ENCODE measurements at places on chromosomes 11 and 22.

DNA sequence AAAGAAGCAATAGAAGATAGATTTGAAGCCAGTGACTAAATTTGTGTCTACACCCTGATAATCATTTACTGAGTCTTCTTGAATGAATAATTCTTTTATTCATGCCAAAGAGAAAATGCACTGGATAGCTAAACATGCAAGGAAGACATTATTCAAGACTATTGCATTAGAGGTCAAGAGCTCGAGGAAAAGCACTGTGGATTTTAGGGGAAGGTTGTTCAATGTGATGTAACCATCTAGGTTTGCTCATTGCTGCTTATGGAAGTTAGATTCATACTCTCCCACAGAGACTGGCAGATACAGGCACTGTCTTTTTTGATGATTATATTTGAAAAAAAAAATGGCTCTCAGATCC, 682.1 kb downstream of the KCNA4 start:
- peak; percentile 67 for DNase-seq

GRCh38 chr11:58914821-58915543, 24.3 kb upstream of the GLYATL1 start:
- no peak for DNase-seq

DNA sequence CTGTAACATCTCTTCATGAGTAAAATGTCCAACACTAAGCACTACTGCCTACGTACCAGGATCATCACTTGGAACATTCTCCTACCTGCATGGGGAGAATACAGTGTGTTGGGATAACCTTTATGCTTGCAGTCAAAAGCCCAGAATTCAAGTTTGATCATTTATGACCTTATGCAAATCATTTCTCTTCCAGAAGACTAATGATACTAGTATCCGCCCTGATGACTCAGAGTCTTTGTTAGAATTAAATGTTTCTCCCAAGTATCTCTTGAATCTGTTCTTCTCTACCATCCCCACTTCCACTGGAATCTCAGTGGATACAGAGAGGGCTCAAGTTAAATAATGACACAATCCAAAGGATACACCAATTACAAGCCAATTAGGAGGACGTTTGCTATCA, 12.4 kb downstream of the MAJIN start:
- no peak for DNase-seq

DNA sequence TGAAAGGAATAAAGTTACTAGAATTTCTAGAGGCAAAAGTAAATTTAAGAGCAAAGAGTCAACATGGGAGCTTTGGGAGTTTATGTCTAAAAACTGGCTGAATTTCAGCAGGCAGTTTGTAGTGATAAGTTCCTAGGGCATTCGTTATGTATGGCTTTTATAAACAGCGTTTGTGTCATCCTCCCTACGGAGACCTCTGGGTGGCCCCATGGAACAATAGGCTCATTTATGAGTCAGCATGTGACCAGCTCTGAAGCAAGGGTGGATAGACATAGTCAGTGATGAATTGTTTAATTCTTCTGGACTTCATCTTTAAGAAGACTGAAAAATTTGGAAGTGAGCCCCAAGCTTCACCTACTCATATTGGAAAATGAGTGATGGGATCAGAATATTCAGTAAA, 37.1 kb downstream of the SVIP start:
- DNase-seq = peak; percentile 69

DNA sequence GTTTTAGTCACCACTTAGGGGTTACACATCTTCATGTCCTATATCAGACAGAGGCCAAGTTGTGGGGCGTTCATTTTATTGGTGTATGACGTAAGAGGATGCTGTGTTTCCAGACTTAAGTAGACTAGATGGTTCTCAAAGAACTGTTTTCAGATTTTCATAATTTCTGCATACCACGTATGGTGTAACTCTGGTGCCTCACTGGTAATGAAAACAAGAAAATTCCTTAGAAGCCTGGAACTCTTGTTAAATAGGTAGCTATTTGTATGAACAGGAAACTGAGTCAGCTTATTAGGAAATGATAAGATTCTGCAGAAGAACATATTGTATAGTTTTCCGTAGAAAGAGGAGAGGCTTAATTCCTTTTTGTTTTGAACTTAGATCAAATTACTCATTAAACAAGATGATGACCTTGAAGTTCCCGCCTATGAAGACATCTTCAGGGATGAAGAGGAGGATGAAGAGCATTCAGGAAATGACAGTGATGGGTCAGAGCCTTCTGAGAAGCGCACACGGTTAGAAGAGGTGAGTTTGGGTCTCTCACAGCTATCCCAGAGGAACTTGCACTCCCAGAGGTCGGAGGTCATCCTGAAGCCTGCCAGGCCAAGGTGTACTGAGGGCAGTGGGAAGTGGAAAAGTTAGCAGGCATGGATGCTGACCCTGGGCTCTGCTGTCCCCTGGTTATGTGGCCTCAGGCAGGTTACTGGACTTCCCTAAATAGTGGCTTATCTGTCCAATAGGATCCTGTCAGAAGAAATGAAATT, 3.9 kb downstream of the CDC45 start:
- no peak for DNase-seq

- peak; percentile 91 for DNase-seq
Measured at GRCh38 chr22:38873469-38874411, 1.7 kb upstream of the CBX6 start.

- DNase-seq = peak; percentile 86
Measured at GRCh38 chr11:1863352-1864216, 10.7 kb downstream of the LSP1 start.

GRCh38 chr22:47849576-47849975, 1087.1 kb downstream of the TBC1D22A start:
- DNase-seq = no peak

GRCh38 chr22:48948575-48949170, 879.0 kb downstream of the BRD1 start:
- no peak for DNase-seq

DNA sequence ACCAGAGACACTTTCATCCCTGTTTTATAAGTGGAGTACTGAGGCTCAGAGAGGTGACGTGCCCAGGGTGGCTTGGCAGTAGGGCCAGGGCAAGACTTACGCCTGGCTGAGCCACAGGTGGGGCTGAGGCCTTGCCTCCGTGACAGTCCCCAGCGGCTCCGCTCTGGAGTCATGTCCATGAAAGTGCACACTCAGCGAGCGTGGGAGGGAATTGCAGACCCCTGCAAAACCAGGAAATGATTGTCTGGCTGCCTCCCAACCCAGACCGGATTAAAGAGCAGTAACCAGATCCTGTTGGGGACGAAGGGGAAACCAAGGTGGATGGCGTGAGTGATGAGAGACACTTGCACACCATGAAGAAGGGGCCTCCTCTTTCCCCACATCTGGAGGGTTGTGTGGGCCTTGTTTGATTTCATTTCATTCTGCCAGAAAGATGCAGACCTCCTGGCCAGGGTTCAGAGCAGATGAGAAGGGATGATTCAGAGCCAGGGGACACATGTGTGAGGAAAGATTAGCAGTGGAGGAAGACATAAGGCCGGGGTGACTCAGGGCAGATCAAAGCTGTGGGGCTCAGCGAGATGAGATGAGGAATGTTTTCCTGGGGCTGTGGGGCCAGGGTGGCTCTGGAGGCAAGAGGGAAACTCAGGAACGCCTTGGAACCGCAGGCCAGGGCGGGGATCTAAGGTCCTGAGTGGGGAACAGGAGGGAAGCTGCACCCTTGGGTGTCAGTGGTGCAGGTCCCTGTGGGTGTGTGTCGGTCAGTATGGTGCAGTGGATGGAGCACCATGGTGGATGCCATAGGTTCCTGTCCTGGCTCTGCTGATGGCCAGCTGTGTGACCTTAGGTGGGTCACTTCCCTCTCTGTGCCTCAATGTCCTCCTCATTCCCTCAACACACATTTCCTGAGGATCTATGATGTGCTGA, 29.9 kb upstream of the LRRC32 start:
- DNase-seq = peak; percentile 73

GRCh38 chr11:1049071-1049405, 12.5 kb upstream of the MUC6 start:
- no peak for DNase-seq

GRCh38 chr11:64503186-64503753, 87.8 kb upstream of the SLC22A12 start:
- DNase-seq = no peak

DNA sequence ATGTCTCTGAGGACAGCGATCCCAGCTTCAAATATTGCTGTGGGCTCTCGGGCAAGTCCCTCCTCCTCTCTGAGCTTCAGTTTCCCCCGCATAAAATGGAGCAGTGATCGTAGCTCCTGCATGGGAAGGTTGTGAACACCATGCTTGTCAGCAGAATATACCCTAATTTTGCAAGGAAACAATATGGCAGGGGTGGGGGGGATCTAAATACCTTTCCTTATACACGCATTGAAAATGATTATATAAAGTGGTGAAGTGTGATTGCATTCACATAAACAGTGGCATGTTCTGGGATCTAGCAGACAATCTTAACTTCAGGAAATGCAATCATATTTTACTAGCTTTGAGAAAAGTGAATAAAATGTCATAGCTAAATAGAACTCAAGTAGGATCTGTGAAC, 24.0 kb upstream of the RTN4R start:
- no peak for DNase-seq

DNA sequence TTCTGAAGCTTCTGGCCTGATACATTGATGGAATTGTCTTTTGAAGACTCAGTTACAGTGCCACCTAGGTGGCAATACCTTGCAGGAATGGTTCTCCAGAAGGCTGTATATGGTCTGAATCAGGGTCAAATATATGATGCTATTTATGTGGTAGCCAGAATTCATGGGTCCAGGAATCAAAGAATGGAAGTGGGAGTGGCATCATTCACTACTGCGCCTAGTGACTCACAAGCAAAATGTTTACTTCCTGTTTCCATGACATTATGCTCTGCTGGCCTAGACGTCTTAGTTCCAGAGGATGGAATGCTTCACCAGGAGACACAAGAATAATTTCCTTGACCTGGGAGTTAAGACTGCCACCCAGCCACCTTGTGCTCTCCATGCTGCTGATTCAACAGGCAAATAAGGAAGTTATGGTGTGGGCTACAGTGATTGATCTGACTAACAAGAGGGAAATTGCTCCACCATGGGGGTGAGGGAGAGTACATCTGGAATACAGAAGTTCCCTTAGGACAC, 491.8 kb downstream of the ETS1 start:
- peak; percentile 97 for DNase-seq

- peak; percentile 93 for DNase-seq
Measured at GRCh38 chr11:41879214-41879613, 419.8 kb upstream of the LRRC4C start.

DNA sequence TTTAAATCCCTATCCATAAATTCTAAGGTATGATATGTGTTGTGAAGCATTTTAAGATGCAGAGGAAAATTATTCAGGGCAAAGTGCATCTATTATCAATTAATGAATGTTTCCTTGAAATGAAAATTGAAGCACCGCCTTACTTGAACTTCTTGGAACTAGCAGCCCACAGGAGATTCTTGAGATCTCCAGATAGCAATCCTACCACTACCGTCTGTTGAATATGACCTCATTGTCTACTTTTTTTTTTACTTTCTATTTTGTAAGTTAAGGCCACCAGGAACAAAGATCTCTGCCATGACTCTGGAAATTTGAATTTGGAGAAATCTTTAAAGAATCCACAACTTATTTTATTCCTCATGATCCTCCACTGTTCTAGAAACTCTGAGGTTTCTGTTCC, 808.7 kb downstream of the KCNA4 start:
- no peak for DNase-seq

GRCh38 chr11:60874421-60875365, 7.4 kb downstream of the ZP1 start:
- DNase-seq = no peak

- DNase-seq = no peak
Measured at GRCh38 chr22:50298266-50298637, 9.2 kb downstream of the PLXNB2 start.

DNA sequence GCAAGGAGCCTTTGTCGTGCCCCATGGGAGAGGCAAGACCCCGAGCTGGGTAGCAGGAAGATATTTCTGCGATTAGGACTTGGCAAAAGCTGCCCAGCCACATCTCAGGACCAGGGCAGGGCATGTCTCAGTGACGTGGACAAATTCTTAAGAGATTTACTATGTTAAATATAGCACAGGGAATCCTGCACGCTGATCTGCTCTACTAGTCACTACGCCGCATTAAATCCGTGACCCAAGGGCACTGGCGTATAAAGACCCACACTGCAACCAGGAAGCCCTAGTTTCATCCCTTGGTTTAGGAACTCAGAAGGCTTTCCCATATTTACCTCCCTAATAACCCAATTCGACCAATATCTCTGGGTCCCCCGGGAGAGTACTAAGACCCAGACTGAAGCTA, 35.1 kb downstream of the AP1B1 start:
- DNase-seq = no peak

DNA sequence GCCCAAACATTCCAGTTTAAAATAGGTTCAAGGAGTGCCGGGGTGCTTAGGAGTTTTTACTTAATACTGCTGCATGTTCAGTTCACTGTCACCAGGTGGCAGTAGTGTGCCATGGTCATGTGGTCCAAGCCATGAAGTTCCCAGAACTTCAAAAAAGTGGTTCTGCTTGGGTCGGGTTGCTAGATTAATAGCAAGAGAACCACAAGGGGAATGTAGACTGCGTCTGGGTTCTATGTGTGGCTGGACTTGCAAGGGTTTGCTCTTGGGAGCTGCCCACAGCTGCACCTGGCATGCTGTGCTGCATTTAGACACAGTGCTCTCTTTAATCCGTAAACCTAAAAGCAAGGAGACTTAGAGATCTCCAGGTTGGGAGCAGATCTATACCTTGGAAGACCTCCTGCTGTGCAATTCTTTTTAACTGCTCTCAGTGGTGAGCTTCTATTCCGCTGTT, 6.5 kb upstream of the SPON1 start:
- peak; percentile 69 for DNase-seq

- peak; percentile 75 for DNase-seq
Measured at GRCh38 chr11:20397281-20397680, 9.8 kb downstream of the PRMT3 start.

DNA sequence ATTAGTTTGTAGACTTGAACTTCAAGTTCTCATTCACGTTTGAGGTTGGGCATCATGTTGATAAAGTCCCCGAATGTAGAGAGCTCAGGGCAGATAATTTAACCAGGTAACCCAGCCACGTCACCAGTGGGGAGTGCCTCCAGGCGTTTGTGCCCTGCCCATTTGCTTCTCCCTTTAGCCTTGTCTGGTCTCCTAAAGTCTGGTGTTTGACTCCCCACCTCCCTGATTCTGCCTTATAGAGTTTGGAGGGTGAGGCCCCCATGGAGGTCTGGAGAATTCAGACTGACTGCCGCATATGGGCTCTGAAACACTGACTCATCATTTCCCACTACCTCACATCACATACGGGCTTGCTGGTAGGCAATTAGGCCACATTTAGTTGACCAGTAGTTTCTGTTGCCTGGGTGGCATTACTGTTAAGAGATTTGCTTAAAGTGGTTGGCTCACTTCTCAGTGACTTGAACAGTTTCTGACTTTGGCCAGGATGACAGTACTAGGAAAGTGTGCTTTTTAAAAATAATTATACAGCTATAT, 99.3 kb upstream of the GAL start:
- DNase-seq = no peak
